ENCODE measurements at places on chromosomes 6 and 20.

DNA sequence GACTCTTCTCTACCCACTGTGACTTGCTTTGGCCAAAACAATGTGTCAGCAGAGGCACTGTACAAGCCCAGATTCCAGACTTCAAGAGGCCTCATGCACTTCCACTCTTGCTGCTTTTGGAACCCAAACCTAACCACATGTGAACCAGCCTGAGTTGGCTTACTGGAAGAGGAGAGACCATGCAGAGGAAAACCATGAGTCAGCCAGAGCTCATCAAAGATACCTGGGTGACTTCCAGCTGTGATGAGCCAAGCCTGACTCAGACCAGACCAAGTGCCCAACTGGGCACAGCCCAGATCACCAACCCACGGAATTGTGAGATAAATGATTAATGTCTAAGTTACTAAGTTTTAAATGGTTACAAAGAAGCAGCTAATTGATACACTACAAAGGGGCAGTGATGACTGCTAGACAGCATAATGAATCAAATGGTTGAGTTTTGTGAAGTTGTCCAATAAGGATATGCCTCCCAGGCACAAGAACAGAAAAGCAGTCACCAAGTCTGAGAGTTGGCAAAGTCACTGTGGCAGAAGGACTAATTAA is 16.2 kb upstream of the BEND6 start:
- DNase-seq, result no peak

- no peak for DNase-seq
These were observed 603.8 kb downstream of the FRK start for GRCh38 chr6:115456848-115457247.

DNA sequence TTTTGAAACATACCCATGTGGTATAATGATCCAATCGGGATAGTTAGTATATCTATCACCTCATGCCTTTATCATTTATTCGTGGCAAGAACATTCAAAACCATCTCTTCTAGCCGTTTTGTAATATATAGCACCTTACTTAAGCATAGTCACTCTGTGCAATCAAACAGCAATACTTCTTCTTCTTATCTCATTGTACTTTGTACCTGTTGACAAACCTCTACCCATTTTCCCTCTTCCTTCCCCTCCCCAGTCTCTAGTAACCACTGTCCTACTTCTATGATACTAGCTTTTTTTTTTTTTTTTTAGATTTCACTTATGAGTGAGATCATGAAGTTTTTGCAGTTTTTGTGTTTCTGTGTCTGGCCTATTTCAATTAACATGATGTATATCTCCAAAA is 296.7 kb downstream of the EYS start:
- no peak for DNase-seq

- DNase-seq, result no peak
These were observed 21.6 kb upstream of the PI3 start for GRCh38 chr20:45153147-45153546.

- no peak for DNase-seq
These were observed 57.4 kb upstream of the EMILIN3 start for GRCh38 chr20:41424011-41424410.

DNA sequence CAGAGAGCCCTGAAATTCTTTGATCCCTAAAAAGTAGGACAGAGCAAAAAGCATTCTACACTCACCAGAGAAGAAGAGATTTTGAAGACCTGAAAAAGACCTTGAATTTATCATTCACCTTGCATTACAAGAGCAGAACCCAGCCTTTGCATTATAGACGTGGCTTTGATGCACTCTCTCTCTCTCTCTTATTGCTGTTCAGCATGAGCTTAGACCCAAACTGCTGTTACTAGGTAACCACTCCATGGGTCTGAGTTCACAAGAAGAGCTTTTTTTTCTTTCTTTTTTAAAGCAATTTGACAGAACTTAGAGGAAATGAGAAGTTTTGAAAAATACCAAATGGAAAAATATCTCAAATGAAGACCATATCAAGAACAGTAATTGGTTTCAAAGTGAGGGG is 44.4 kb downstream of the COL9A1 start:
- no peak for DNase-seq

DNA sequence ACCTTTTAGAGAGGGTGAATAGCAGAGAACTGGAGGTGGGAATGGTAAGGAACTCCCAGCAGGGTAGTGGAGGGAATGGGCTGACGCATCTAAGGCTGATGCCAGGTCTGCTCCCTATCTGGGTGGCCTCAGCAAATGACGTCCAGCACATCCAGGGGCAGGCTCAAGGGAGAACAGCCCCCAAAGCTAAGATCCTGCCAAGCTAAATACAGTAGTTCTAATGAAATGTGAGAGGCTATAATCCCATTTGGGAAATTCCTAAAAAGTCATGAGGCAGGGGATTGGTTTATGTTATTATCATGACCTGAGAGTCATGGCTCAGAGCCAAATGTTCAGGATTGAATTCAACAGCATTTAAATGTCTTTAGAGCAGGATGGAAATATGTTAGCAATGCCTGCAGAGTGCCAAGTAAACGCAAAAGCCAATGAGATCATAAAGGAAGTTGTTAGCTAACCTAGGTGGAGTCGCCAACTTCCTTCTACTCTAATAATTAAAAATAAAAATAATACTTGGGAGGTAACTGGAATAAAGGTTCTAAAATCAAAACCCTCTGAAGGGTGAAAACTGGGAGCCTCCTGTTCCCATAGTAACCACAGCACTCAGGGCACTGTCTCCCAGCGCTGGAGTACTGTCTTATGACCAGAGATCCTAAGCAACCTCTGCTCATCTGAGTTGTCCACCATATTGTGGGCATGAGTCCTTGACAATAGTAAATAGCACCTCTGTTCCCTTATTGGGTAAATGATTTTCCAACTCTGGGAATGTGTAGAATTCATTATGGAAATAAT is 34.8 kb downstream of the IYD start:
- DNase-seq, result no peak

GRCh38 chr6:166554316-166554715 is 32.2 kb downstream of the RAMACL start:
- DNase-seq, result no peak

DNA sequence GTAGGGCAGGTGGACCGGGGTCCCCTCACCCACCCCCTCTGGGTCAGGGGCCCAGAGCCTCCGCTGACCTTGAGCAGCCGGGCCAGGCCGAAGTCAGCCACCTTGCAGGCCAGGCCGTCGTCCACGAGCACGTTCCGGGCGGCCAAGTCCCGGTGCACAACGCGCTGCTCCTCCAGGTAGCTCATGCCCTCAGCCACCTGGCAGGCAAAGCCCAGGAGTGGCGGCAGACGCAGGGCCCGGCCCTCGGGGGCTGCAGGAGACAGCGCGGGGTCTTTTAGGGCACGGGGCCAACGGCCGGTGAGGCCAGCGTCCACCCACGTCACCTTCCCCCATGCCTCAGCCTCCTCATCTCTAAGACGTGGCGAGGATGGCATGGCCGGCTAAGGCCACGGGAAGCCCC is 4.2 kb upstream of the PTK6 start:
- DNase-seq, result no peak

DNA sequence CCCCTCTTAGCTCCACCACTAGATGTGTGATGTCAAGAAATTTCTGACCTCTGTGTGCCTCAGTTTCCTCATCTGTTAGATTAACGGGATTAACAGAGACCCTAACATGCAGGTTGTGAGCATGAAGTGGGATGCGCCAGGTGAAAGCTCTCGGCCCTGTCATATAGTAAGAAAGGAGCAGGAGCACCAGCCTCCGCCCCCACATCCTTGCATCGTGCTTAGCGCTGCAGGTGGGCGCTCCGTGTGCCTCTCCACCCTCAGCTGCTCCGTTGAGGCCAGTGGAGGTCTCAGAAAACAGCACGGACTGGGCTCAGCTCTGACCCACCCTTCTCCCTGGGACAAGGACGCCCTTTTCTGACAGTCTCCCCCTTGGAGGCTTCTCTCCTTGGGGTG is 63.4 kb downstream of the TCP11 start:
- no peak for DNase-seq

GRCh38 chr6:47669684-47670513 is 28.5 kb upstream of the ADGRF4 start:
- no peak for DNase-seq

DNA sequence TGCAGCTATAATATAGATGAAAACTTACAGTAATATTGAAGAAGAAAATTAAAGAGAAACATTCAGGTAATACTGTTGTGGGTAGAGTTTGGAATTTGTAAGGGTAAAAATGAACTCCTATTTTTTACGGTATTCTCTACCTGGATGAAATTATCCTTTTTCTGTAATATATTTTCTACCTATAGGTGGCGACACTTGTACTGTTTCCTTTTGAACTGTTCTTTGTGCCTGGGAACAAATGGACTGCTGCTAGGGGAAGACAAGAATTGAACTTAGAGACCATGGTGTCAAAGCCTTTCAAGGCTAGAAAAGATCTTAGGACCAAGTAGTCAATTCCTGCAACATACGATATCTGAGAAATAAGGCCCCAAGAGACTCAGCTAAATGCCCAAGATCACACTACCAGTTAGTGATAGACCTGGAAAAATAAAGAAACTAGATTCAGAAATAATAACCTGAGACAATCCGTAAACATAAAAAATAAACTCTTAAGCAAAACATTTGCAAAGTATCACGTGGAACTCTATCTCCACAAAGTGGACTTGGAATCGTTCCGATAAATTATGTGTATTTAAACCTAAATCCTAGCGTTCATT is 383.8 kb downstream of the TFAP2A start:
- no peak for DNase-seq

GRCh38 chr6:138979813-138980668 is 8.0 kb downstream of the REPS1 start:
- no peak for DNase-seq

DNA sequence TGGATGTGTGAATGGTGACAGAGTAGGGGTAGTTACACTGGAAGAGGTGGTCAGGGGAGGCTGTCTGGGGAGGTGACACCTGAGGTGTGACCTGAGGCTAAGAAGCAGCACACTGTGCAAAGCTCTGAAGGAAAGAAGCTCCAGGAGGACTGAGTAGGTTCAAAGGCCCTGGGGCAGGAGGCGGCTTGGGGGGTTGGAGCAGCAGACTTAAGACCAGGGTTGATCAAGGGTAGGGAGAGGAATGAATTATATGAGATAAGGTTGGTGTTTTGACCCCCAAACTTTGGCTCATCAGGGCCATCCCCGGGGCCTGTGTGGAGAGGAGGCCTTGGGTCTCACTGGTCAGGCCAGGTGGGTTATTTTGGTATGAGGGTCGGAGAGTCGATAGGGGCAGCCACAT is 166.1 kb downstream of the GRM4 start:
- DNase-seq, result no peak

DNA sequence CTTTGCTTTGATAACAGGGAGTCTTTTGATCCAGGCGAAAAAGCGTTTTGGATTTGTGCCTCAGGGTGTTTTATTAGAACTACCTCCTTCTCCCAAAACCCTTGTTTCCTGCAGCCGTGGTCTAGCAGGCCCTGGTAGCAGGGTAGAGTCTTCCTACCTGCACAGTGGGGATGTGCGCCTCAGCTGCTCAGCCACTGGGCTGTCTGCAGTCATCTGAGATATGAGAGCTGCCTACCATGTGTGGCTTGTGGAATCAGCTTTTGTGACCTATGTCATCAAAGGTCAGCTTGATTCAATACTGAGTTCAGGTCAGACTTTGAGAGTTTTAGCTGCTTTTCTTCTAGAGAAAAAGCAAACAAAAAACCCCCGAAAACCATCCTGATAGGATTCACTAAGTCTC is 279.5 kb downstream of the CLIC5 start:
- DNase-seq, result no peak

DNA sequence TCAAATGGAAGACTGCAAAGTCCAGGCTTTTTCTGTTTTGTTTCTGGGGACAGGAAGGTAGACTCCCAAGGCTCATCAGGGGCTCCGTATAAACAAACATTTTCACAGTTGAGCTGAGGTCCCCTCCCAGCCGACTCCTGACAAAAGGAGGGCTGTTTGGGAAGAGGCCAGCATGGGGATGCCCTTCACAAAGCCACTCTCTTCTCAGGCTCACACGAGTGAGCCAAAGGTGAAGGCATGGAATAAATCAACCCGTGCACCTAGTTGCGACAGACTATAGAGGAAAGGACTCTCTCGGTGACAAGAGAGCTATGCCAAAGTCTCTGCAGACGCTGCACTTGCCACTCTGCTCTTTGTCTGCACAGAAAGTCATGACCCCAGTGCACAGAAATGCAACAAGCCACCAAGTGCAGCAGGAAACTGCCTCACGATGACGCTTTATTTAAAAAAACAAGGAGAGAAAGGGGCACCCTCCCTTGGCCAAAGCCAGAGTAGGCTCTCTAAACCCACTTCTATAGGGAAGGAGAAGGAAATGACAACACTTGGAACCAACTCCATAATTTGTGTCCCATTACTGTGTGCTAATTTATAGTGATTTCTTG is 21.0 kb downstream of the JAG1 start:
- DNase-seq, result no peak

DNA sequence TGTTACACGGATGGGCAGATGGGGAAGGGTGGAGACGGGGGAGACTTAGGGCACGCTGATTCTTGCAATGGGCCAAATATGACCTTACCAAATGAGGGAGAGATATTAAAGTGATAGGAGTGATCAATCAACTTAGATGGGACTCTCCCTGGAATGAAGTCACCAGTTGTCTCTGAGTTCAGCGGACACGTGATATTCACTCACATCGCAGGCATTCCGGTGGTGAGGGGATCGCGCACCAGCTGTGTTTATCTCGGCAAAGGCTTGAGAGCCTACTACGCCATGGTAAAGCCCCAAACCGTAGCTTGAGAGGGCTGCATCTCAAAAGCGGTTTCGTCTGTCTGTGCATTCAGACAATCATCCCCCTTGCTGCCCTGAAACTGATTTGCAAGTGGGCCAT is 5.5 kb downstream of the BMP7 start:
- DNase-seq, result no peak

DNA sequence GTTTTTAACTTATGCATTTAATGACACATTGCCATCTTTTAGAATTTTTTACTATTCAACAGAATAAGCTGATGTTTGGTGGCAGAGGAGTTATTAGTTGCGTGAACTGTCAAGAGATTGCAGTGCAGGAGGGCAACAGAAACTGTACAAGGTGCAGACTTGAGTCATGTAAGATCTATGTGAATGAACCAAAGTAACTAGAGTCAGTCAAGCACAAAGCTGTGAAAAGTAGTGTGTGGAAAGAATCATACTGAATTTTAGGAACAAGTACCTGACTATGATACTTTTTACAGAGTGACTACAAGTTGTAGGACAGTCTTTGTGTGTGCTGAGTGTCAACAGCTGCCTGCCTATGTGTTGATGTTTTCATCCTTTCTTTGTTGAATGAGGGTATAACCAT is 2.7 kb upstream of the C6orf163 start:
- no peak for DNase-seq

GRCh38 chr6:35318196-35319171 is 20.9 kb downstream of the DEF6 start:
- no peak for DNase-seq

GRCh38 chr20:61881861-61882260 is 183.8 kb downstream of the TAF4 start:
- DNase-seq, result no peak

DNA sequence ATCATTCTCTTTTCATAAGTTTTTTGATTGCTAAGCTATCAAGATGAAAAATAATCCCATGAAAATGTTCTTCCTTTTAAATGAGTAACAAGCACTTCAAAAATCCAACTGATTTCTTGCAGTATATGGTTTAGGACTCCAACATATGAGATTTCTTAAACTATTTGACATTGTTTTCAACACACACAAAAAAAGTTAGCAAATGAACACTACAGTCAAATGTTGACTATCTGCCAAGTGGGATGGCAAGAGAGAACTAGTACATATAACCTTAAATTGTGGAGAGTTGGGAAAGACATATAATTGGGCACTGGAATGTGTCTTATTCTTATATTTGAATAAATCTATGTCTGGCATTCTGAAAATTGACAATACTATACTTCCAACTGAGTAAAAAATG is 15.6 kb downstream of the COL21A1 start:
- no peak for DNase-seq

GRCh38 chr6:19209202-19209601 is 628.0 kb upstream of the ID4 start:
- no peak for DNase-seq

- DNase-seq, result no peak
These were observed 32.6 kb downstream of the MAN1A1 start for GRCh38 chr6:119317007-119317406.
